Anterior cingulate cortex (tissue), 58 donors: ENCODE measurements at places on chromosomes 7 and 10.
A peak's percentile ranks its signal among the peaks of the same experiment; 100 is the strongest.

- no peak for DNase-seq
Measured at GRCh38 chr7:114007386-114007785, 88.6 kb upstream of the PPP1R3A start.

GRCh38 chr7:115707258-115708012, 323.1 kb downstream of the TFEC start:
- DNase-seq = no peak

- DNase-seq = no peak
Measured at GRCh38 chr7:24494832-24495231, 78.4 kb upstream of the PALS2 start.

DNA sequence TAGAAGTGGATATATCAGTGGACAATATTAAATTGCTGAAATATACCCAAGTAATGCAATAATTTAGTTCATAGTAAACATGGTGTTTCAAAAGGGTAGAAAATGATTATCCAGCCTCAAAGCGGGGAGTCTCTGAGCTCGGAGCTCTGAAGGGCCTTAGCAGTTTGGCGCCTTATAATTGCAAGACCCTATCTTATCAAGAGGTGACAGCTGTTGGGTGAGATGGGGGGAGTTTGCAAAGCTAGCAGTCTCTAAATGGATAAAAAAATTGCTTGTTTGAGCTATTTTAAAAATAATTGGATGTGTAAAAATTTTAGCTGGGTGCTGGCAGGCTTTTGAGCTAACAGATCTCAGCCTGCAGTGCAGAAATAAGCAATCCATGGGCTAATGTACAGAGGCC, 219.2 kb downstream of the CCSER2 start:
- no peak for DNase-seq

- no peak for DNase-seq
Measured at GRCh38 chr7:134029743-134030142, 97.4 kb upstream of the LRGUK start.

DNA sequence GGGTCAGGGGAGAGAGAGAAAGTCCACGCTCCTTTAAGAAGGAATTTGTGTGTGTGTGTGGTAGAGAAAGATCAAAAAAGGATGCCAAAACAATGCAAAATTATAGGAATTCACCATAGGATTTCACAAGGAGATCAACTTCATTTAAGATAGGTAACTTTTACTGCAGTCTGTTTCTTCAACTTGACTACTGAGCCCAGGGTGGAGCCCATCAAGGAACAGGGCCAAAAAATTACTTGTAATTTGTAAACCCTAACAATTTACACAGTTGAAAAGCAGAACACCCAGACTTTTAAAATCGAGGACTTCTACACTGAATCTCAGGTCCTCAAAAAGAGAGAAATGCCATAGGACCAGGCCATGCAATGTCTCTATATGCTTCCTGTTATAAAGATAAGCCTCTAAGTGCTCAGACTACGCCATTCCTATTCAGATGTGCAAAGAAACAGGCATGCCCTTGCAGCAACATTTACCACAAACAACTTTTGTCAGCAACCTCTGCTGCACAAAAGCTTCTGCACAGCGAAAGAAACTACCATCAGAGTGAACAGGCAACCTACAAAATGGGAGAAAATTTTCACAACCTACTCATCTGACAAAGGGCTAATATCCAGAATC, 10.6 kb upstream of the GIMAP4 start:
- DNase-seq = no peak

DNA sequence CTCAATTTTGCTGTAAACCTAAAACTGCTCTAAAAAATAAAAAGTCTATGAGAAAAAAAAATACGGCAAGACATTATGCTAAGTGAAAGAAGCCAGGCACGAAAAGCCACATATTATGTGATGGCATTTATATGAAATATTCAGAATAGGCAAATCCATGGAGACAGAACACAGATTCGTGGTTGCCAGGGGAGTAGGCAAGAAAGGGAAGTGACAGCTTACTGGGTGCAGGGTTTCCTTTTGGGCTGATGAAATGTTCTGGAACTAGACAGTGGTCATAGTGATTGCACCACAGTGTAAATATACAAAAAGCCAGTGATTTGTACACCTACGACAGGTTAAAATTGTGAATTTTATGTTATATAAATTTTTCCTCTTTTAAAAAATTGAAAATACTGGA, 41.3 kb upstream of the GLI3 start:
- DNase-seq = no peak

- DNase-seq = no peak
Measured at GRCh38 chr10:6918305-6918704, 338.2 kb upstream of the PRKCQ start.

DNA sequence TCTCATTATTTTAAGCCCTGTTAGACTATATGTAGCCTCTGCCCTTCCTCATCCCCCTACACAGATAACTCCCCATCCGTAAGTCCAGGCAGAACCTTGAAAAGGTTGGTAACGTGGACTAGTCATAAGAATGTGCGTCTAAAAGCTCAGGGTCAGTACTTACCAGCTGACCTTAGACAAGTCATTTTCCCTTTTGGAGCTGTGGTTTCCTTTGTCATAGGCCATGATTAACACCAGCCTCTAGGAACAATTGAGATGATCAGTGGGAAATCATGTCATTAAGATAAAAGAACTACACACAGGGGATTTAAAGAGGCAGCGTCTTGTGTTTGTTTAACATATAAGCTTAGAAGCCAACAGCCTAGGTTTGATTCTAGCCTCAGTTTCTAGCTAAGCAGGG, 6.9 kb upstream of the UNC5B start:
- no peak for DNase-seq

GRCh38 chr7:70092314-70093204, 494.3 kb downstream of the AUTS2 start:
- DNase-seq = peak; percentile 5

DNA sequence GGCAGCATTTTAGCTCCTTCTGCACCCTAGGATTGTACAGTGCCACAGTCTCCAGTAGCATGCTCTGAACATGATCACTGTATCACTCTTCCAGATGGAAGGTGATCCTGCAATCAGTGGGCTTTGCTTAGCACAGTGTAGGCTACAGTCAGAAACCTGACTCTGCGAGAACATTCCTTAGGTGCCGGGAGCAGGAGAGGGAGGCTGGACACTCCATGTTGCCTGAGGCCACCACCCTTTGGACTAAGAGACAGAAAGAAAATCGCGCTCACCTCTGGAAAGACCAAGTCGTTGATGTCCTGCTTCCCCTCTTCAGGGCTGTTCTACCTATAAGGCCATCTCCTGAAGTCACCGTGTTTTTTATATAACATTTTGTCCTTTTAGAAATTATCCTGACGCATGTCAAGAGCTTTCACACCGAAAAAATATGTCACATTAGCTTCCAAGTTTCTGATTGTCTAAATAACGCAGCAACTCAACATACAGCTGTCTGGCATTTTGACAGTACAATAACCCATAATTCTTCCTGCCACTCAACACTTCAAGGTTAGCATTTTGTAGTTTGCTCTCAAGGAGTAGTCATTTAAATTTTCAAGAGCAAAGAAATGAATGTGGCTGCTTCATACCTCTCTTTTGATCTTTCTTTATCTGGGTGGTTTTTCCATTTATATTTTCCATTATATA, 563.1 kb downstream of the LRMDA start:
- DNase-seq = no peak

DNA sequence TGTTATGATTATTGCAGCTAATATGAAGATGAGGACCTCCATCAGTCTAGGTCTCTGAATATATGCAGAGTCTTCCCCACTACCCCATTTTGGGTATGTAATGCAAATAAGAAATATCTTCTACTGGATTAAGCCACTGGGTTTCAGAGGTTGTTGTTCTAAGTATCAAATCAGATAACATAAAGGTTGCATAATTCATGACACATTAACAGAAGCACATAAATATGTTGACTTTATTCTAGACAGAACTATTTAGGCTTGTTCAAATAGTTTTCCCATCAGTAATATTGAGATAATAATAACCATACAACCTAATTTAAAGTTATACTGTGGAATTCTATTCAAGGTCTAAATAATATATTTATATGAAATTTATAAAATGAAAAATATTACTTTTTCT, 157.1 kb downstream of the ETV1 start:
- DNase-seq = no peak

GRCh38 chr7:45689011-45689796, 115.0 kb downstream of the ADCY1 start:
- no peak for DNase-seq

DNA sequence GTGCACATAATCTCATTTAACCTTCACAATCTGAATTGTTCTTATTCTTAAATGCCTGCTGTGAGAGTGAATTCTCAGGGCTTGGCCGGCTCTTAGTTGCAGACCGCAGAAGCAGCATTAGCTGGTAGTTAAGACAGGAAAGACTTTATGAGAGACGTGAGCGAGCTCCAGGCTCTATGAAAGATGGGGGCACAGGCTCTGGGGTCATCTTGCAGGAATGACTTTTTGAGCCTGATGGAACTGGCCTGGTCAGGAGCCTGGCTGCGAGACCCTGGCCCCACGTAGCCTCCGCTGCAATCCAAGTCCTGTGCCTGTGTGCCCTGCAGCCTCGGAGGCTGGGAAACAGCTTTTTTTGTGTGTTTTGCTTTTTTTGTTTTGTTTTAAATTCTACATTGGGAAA, 958.8 kb upstream of the ZNF722 start:
- DNase-seq = no peak
